ENCODE measurements at places on chromosomes 1 and 21.

- no peak for DNase-seq
These were observed 31.1 kb upstream of the LRRN2 start for GRCh38 chr1:204716660-204717059.

- no peak for DNase-seq
These were observed 1048.2 kb downstream of the TTLL7 start for GRCh38 chr1:82950606-82951200.

DNA sequence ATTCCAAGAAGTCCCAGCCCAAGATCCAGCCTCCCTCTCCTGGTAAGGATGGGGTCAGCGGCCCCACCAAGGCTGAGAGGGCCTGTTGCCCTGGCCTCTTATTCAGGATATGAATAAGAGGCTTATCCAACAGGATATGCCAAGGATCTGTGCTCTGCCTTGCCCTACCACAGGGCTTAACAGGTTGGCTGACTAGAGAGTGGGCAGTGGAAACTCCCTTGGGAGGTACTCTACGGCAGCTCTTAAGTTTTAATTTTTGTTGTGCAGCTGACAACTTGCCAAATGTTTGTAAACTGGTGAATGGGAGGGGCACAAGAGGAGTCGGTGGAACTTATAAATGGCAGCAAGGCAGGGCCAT is 16.5 kb upstream of the PIGV start:
- DNase-seq = no peak

GRCh38 chr1:185369786-185370185 is 52.7 kb upstream of the IVNS1ABP start:
- DNase-seq = no peak

DNA sequence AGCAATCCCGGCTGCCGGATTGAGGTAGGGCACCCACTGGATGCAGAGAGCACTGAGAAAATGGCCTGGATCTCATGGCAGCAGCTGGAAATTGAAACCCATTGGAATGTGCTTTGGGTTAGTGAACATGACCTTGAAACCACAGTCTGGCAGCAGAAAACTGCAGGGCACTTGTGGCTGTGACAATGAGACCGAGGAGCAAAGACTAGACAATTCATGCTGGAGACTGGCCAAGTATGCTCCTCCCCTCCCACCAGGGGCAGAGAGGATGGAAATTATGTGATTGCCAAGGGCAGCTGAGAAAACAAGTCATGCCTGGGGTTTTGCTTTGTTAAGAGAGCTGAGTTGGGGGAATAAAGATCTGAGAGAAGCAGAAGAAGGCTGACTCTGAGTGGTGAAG is 60.7 kb downstream of the ZNF697 start:
- DNase-seq = no peak
